ENCODE measurements at places on chromosomes 1 and 21. TPM values are rescaled to one million over a fixed set of nuclear protein-coding genes. Genes with fewer than 3 reads are reported as not detected.

DNA sequence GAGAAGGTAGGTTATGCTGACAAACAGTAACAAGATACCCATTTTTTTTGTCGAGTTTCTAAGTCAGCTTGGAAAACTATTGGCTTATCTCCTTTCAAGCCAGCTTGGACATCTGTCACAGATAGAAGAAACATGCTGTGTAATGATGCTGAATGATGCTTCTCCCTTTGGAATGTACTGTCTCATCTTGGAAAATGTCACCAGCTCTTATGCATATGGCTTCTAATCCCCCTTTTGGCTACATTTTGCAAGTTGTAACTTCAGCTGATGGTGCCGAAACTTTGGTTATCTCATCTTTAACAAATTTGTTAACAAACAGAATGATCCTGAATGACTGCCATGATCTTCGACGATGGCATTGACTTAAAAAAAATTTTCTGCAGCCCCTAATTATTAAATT is 68.8 kb upstream of the ST6GALNAC3 start:
- no peak for DNase-seq

GRCh38 chr1:71587961-71588360 is 507.1 kb upstream of the ZRANB2 start:
- no peak for DNase-seq

Gene WNT2B
- total RNA-seq: 4.7 TPM

Gene SDF4
- total RNA-seq: 125 TPM

- no peak for DNase-seq
These were observed 26.7 kb upstream of the NGF start for GRCh38 chr1:115364780-115365155.

GRCh38 chr1:221877311-221877710 is 135.4 kb upstream of the DUSP10 start:
- DNase-seq: peak; percentile 81

DNA sequence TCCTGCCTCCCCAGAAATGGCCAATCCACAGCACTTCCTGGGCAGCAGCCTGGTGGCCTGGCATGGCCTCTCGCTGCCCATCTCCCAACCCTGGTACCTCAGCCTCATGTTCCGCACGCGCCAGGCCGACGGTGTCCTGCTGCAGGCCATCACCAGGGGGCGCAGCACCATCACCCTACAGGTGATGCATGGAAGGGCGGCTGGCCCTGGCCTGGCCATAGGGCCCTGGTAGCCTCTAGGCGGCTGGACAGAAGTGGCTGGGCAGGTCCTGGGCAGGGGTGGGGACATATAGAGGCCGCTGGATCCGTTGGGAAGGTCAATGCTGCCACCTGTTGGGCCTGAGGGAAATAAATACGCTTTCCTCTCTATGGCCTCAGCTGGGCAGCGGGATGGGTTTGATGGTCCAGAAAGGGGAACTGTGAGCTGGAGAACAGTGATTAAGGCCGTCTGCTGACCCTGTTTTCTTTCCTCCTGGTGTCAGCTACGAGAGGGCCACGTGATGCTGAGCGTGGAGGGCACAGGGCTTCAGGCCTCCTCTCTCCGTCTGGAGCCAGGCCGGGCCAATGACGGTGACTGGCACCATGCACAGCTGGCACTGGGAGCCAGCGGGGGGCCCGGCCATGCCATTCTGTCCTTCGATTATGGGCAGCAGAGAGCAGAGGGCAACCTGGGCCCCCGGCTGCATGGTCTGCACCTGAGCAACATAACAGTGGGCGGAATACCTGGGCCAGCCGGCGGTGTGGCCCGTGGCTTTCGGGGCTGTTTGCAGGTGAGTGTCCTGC is 14.4 kb downstream of the CELSR2 start:
- DNase-seq: no peak

All from esophagus muscularis mucosa (tissue), 4 donors.